ENCODE measurements at places on chromosomes 16 and 17.

- no peak for DNase-seq
These were observed 957.6 kb upstream of the SOX9 start for GRCh38 chr17:71163121-71163812.

- DNase-seq = no peak
These were observed 24.7 kb downstream of the GDE1 start for GRCh38 chr16:19497176-19497575.

DNA sequence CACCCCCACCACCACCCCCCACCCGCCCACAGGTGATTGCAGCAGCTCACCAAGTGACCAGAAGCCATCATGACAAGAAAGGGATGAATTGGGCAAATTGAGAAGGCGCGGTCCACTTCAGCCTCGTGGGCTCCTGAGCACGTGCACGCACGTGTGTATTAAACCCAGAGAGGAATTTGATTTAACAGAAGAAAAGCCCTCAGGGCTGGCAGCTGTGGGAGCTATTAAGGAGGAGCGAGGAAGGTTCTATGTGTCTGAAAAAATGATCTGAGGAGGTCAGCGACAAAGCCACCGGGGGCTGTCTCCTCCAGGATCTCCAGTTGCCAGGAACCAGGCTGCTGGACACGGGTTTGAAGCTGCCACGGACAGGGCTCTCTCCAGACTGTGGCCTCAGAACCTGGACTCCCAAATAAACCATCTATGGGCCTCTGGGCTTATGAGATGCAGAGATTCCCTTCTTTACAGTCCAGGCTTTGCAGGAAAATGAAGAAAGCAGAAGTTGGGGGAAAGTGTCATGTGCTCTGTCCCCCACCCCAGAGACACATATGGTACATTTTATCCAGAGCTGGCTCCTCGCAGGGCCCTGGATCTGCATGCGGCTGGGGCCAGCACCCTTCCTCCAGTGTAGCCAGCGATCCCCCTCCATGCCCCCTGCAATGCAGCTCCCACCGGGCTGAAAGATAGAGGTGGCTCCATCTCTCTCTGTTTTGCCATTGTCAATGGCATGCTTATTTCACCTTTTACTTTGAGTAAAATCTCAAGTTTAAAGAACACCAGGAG is 219.7 kb upstream of the RPL38 start:
- no peak for DNase-seq

DNA sequence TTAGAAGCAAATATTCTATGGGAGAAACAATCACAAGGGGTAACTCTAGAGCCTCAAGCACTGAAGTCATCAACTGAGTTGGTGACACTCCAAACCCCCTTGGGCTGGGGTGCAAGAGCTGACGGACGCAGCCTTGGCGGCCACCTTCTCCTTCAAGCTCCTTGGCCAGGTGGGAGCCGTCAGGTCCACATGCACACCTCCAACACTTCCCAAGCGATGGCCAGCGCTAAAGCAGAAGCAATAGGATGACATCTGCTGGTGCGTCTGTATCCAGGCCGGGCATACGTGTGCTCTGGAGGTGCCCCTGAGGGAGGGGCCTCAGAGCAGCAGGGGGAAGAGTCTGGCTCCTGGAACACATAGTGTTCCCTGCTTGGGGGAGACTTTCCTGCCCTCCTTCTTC is 12.2 kb upstream of the FOXJ1 start:
- no peak for DNase-seq

DNA sequence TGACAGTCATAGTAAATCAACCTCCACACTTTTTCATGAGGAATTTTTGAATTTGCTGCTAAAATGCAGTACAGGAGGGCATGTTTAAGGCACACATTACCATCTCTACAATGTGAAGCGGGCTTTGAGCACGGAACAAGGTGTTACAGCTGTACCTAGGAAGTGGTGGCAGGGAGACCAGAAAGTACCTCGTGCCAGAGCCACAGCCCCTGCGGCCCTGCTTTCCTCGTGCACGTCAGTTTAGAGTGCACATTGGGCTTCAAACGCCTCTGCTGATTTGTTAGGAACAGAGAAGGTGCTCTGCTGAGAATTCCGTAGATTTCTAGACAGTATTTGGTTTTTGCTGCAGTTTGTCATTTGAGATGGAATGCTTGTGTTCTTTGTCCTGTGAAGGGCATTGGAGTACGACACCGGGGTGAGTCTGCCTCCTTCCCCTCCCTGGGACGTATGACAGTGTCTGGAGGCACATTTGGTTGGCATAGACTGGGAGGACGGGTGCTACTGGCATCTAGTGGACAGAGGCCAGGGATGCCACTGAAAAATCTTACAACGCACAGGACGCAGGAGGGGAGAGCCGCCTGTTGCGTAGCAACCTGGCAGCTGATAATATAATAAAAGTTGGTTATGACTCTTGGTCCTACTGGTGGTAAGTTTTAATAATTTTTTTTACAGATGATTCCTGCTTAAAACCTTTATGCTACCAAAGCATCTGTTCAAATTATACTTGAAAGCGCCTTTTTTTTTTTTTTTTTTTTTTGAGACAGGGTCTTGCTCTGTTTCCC is 9.1 kb downstream of the FOXK2 start:
- DNase-seq = no peak

- DNase-seq = no peak
These were observed 64.7 kb downstream of the SOX9 start for GRCh38 chr17:72185564-72185963.

Measured in skeletal muscle cell (primary cell).